ENCODE measurements at places on chromosomes 4 and X.

DNA sequence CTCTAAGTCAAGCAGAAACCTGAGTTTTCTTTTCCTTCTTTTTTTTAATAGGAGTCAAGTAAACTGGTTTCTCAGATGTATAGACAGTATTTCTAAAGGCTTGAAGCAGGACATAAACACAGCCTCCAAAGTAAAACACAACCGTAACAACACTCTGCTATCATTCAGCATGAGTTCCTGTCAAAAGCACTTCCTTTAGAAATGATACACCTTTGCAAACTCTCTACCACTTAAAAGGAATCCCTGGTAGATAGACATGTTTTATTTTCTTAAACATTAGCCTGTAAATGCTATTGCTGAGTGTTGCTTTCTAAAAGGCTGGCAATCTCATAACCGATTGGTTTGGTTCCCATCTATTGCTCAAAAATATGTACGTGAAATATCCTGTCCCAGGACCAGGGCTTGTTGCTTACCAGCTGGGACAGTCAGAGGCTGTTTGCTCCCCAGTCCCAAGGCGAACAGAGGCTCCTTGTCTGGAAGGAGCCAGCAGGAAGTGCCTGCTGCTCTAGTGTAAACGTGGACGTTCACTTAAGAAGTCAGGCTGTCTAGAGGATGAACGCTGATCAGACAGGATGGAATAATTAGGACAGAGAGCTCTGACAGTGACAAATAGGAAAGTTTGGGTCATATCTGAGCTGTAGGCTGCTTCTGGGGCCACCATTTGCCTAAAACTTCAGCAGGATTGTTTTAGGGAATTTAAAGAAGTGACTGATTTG, 173.9 kb upstream of the KLF3 start:
- DNase-seq = no peak

DNA sequence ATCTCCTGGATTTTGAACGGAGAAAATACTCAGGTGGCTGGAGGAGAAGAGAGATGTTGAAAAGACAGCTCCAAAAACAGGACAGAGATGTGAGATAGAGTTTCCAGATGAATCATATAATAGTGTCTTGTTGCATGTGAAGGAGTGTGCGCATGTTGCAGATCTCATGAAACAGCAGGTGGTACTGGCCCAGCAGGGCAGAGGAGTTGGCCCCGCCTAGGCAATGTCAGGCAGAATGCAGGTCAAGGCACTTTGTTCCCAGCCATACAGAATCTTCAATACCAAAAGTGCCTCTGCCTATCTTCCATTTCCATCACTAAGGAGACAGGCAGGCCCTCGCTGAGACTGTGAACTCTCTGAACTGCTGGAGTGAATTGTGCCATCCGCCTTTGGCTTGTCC, 63.9 kb upstream of the FAT1 start:
- no peak for DNase-seq

- no peak for DNase-seq
Observed at GRCh38 chr4:130563185-130563888, 1467.4 kb downstream of the C4orf33 start.

DNA sequence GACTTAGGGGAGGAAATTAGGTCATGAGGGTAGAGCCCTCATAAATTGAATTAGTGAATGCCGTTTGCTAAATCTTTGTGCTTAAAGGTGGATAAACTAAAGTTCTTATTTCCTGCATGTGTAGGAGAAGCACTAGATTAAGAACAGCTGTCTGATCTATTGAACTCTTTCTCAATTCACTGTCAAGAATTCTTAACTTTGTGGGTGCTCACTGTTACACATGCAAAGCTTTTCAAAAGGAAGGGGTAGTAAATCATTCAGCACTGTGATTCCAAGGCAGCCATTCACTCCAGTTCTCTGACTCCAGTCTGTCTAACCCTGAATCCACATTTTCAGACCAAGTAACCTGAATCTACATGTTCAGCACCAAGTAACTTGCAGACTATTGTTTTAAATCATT, 1520.1 kb downstream of the PCDH18 start:
- no peak for DNase-seq

GRCh38 chr4:176709417-176709816, 83.3 kb downstream of the VEGFC start:
- DNase-seq = no peak

GRCh38 chr4:83906561-83906960, 370.7 kb downstream of the GPAT3 start:
- DNase-seq = no peak

DNA sequence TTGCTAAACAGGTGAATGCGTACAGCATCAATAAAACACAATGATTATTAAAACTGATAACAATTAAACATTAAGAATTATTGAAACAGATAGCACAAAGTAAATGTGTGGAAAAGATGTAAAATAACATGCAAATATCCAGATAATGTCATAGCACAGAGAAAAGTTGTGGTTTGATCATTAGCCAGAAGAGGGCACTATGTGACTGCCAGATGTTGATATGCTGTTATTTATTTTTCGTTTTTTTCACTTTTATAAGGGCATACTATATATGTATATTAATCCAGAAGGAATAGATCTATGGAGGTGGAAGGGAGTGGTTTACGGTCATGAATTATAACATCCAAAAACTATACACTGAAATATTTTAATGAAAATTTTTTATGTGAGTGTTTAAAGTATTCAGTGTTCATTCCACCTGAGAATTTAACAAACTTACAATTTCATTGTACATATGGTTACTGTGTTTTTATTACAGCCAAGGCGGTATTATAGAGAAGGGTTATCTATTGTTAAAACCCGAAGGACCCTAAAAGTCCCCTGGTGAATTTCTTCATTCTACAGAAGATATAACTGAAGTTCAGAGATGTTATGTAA, 211.9 kb upstream of the UGT8 start:
- no peak for DNase-seq

DNA sequence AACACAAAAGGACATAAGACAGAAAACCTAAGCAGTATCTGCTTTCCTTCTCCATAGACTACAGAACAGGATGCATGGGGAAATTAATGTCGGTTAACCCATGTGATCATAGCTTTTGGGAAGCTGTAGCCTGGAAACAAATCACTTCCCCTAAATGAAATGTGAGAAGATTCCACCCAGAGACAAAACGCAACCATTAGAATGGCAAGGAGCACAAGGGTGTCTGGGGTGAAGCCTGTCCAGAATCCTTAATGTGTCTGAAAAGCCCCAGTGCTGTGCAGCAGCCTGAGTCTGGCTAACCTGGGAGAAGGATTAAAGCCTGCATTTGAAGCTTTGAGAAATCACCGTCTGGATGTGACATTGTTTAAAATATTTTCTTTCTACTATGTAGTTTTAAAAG, 213.3 kb downstream of the ANKRD50 start:
- no peak for DNase-seq

DNA sequence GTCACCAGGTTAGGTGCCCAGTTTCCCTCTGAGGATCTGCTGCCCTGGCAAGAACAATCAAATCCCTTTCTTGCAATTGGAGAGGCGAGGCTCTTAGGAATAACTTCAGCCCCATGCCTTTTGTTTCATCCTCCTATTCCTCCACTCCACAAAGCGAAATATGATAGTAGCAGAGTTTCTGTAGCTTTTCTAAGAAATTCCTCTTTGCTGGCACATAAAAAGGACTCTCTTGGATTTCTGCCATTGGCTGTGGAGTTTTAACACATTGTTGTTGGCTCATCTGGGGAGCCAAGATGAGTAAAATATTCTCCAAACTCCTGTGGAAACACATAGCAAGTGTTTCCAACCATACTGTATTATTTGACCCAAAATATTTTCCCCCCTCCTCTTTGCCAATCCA, 11.0 kb upstream of the ADGRG2 start:
- no peak for DNase-seq

GRCh38 chrX:134631426-134632346, 26.6 kb downstream of the PLAC1 start:
- no peak for DNase-seq

DNA sequence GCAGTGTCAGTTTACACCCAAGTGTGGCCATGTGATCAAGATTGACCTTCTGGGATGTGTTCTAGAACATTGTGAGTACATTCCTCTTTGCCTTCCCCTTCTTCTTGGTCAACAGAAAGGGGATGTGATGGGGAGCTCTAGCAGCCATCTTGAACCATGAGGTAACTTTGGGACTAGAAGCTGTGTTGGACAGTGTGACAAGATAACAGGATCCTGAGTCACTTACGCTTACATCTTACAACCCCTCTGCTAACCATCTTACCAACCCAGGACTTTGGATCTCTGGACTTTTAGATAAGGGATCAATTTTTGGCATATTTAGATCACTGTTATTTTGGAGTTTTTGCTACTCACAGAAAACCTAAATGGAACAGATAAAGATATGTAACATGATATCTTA, 625.6 kb downstream of the BCOR start:
- no peak for DNase-seq

DNA sequence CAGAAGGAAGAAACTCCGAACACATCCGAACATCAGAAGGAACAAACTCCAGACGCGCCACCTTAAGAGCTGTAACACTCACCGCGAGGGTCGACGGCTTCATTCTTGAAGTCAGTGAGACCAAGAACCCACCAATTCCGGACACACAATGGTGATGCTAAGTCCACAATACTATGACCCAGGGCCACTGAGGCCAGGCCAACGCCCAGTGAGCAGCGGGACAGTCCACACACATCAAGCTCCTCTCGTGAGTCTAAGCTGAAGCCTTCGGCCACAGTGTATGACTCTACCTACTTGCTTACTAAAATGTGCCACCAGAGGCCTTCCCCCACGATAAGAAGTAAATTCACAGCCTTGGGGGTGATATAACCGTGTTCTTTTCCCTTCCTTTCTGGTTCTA, 10.2 kb upstream of the CDKN2AIP start:
- DNase-seq = no peak

- DNase-seq = no peak
Observed at GRCh38 chr4:182348779-182349326, 105.7 kb downstream of the TENM3 start.

DNA sequence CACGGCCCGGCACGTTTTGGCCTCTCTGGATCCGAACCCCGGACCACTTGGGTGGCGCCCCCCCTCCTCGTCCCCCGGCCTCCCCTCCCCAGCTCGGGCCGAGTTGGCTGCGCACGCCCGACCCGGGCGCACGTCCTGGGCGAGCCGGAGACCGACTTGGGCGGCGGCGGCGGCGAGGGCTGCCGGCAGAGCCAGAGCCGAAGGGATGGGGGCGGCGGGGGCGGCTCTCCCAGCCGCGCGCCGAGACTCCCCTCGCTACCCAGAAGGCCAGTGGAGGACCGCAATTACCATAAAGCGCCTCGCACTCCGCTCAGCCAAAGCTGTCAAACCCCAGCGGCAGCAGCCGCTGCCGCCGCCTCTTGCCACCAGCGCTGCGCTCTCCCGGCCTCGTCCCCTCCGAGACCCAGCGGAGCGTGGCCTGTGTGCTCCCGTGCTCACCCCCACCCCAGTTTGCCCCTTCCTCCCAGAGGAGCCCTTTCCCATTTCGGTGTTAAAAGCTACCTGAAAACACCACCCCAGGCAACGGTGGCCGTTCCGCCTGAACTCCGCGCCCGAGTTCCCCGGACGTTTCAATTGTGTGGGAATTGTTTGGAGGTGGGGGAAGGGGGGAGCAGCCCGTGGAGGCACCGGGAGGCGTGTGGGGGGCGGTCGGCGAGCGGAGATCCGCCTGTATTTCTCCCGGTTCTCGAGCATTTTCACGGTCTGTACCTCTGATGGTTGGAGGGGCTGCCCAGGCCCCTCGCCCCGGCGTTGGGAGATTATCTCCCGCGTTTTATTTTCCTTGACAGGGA, 701 bp upstream of the BCOR start:
- no peak for DNase-seq

DNA sequence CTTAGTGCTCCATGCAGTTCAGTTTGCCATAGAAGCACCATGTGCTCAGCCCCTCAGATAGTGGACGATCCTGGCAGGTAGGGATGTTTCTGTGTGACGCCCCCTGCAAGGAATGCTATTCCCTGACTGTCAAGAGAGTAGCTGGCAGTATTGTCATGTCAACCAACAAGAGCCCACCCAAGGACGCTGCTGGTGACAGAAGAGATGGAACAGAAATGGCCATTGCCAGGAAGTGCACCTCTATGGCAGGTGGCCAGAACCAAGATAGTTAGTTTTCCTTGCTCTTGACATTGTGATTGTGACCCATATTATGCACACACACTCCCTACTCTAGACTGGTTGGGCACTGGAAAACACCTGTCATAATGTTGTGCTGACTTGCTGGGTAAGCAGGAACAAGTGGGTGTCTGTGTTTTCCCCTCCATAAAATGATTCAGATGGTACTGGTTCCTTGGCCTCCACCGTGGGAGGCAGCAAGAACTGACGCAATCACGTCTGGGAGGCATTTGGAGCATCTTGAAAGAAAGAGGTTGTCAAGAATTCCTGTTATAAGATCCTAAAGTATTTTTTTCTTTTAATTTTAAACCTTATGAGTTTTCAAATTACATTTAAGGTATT, 507.9 kb downstream of the MID1IP1 start:
- no peak for DNase-seq

DNA sequence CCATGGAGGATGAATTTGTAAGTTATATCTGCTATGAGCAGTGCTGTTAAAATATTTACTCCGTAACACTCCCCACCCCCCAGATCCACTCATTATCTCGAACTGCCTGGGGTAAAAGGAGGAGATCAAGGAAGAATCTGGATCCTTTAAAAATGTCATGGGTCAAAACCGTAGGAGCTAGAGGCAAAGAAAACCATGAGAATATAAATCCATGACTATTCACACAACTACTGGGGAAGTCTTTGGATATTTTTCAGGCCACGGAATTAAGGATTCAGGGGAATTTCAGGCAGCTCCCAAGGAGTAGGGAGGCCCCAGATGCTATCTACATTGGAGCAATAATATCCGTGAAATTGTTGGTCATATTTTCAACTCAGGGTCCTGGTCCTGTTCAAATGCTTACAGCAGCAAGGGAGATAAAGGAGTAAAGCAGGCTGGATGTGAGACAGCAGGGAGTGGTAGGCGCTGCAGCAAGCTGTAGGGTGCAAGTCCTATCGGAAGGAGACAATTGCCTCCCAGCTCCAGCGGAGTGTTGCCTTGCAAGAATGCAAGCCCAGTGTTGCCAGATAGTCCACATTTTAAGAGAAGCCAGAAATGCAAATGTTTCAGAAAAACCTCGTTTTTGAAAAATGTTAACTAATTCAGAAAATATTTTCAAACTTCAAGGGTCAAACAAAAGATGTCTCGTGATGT, 116.2 kb upstream of the KIT start:
- no peak for DNase-seq

GRCh38 chr4:47473141-47473750, 9.7 kb upstream of the COMMD8 start:
- DNase-seq = no peak

DNA sequence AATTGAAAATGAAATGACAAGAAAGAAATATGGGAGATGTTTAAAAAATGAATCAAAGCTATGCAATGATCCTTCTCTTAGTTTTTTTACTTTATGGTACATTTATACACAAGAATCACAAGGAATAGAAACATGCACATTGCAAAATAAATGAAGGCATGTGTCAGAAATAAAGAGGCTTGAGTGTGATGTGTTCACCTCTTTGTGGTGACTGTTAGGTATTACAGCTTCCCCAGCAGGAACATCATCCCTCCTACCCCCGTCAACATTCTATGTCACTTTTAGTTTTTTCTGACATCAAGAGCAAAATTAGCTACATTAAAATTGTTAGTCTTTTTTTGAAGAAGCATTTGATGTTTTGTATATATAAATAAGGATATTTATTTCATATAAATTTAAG, 214.8 kb downstream of the SLC4A4 start:
- DNase-seq = no peak

All from stimulated activated CD8-positive, alpha-beta memory T cell treated with anti-CD3 and anti-CD28 coated beads, Interleukin-4, amount 100 ng/mL, for 1 hour (primary cell).